Stimulated activated CD4-positive, alpha-beta T cell treated with anti-CD3 and anti-CD28 coated beads, Interleukin-1b, Interleukin-23, amount 100 ng/mL, for 1 hour (primary cell): ENCODE measurements at places on chromosomes 2 and 18.

DNA sequence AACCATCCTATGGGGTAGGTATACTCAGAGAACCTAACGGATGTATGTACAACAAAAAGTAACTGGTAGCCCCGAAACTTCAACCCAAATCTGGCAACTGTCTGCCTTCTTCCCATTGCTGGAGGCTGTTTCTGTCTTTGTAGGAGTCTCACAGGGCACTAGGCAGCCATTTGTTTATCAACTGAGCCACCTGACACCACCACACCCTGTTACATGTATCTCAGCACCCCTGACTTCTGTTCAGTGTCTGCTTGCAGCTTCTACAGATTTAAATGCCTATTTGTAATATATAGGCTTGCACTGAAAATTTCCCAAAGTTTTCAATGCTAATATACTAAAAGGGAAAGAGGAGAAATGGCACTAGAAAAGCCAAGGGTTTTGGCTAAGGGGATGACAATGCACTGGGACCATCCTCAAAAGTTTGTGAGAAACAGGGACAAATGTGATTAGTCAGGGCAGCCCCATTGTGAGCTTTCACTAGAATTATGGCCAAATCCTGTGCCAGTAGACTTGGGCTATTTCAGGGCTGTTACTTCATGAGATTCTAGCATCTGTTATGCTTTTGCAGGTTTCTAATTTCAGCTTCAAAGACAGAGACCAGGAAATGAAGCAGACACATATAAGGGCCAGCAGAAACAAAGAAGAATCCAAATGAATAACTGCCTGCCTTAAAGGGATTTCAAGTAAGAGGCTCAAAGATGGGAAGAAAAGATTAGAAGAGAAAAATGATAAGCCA lies 103.3 kb downstream of the MYO5B start:
- no peak for DNase-seq

GRCh38 chr18:14031053-14031452 lies 101.2 kb downstream of the ZNF519 start:
- DNase-seq, result no peak

DNA sequence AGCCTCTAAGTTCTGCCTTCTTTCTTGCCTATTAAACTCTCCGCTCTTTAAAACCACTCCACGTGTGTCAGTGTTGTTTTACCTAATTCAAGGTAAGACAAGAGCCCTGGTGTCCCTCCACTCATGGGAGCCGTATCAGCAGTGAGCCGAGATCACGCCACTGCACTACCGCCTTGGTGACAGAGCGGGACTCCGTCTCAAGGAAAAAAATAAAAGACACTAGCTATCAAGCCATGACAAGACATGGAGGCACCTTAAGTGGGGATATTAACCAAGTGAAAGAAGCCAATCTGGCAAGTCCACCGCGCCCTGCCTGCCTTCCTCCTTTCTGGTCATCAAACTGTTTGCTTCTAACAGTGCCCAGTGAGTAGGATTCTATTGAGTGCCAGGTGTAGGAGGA lies 40.2 kb upstream of the LBH start:
- no peak for DNase-seq

- DNase-seq, result no peak
Measured at GRCh38 chr2:128154225-128154624, 63.2 kb downstream of the UGGT1 start.

DNA sequence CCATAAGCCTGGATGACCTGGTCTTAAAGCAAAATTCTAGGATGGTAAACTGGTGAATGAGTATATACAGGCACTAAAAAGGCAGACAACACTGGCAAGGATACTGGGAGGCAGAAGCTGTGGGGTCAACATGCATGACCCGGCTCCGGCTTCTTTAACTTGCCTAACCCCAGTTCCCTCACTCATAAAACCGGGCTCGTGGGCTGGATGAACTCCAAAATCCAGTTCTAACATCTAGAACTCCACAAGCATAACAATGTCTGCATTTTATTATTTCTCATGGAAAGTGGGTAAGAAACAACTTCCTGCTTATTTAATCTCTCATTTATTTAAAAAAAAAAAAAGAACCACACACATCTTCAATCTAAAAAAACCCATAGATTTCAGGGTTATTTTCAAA lies 57.3 kb downstream of the FARSB start:
- no peak for DNase-seq

- DNase-seq, result no peak
Measured at GRCh38 chr2:42913280-42913878, 121.0 kb upstream of the HAAO start.

- DNase-seq, result no peak
Measured at GRCh38 chr2:144830543-144830942, 310.6 kb upstream of the ZEB2 start.

DNA sequence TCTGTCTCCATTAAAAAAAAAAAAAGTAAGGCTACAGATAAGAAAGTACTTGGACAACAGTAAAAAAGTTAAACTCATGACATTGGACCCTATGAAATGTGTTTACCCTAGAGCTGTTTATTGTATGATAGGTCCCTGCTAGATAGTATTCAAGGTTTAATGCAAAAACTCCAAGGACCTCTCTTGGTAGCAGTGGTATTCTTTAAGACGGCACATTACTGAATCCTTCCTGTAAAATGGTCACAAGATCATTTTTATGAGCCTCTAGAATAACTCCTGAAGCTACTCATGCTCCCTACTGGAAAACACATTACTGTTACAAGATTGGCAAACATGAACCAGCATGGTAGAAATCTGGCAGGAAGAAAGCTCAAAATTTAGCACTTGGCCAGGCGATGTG lies 38.8 kb downstream of the GALM start:
- no peak for DNase-seq

- DNase-seq, result no peak
Measured at GRCh38 chr2:132923787-132924186, 253.8 kb upstream of the LYPD1 start.

- no peak for DNase-seq
Measured at GRCh38 chr2:19823507-19823906, 78.3 kb downstream of the TTC32 start.

DNA sequence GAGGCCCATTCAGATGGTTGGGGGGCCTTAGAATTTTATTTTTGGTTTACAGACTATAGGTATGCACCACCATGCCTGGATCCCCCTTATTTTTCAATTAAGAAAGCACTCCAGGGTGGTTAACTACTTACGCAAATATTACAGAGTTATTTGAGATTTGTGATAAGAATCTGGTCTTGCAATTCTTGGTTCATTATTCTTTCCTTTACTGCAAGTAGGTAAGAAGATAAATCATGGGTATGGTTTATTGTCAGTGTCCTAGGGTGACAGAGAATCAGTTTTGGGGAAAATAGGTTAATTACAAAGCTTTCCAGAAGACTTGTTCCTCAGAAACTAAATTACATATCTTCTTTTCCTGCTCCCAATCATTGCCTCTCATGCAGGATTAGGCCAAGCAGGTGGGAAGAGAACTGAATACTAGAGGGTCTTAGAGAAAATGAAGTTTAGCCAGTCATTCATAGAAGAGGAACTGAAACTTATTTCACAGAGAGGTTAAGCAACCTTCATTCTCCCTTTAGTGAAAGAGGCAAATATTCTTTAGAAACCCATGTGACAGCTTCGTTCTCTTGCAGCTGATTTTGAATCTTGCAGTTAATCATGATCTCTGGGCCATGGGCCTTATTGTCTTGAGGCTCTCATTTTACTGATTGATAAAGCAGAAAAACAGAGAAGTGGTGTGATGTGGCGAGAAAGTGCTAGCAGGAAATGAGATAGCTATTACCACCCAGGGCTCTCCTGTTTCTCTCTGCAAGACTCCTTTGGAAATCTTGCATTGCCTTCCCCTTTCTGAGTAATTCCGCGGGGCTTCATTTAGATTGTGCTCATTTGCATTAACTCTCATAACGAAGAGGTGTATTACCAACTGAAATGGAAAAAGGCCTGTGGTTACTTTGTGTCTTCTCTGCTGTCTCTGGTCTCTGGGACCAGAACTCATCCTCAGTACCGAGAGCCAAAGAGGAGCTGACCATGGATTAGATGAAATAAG lies 44.8 kb upstream of the ARHGAP25 start:
- DNase-seq, result no peak

- no peak for DNase-seq
Measured at GRCh38 chr2:207137596-207138337, 28.0 kb downstream of the KLF7 start.

DNA sequence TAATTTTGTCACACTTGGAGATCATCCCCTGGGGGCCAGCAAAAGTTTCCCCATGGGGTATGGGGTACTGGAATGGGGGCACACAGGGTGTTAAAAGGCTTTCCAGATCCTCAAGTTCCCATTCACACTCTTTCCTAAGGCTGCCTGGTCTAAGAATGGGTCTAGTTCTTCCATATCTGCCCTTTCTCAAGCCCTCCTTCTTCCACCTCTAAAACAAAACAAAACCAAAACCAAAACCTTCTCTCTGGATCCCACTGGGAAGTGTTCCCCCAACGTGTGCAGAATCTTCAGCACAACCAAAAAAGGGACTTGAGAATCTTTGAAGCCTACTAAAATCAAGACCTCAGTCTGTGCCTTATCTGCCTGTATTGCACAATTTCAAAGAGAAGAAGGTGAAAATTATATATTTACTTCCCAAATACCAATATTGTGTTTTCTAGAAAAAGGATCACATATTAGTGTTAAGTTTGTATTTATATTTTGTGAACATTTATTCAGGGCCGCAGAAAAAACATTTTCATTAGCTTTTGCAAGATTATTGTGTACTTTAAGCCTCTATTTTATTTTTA lies 207.2 kb upstream of the TCF4 start:
- no peak for DNase-seq

DNA sequence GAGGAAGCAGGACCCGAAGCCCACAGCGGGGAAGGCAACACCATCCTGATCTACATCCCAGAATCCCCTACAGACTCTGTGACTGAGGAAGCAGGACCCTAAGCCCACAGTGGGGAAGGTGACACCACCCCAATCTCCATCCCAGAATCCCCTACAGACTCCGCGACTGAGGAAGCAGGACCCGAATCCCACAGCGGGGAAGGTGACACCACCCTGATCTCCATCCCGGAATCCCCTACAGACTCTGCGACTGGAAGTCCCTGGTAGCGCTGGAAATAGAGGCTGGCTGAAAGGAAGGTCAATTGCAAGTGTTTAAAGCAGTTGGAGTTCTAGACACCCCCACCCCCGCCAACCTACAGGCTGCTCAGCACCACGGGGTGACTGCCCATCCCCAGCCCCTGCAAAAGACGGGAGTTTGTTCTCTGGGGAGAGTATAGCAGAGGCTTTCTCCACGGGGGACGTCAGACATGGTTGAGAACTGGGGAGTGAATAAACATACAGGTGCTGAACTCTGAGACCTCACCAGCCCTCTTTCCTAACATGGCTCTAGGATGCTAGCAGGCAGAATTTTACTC lies 21.0 kb downstream of the CIB4 start:
- no peak for DNase-seq

DNA sequence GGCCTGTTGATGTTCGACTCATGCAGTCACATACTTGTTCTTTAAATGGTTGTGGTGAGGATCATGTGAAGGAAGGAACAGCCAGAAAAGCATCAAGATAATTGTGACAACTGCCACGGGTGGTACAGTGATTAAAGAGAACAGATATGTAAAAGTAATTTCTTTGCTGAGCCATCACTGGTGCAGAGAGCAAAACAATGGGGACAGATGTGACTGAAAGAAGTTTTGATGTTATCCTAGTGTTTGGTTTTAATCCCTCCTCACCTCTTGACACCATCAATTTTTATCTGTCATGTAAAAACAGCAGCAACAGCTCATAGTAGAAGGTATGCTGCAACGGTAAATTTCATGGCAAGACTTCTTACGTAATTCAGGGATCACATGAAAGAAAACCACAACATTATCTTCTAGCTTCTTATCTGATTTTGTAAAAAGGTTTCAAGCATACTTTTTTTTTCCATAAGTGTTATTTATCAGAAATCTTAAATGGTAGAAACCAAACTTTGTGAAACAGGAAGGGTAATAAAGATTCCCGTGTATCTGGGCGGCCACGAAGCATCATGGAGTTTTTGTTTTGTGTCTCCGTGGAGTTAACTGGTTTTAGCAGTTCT lies 65.2 kb downstream of the PLCL1 start:
- no peak for DNase-seq

DNA sequence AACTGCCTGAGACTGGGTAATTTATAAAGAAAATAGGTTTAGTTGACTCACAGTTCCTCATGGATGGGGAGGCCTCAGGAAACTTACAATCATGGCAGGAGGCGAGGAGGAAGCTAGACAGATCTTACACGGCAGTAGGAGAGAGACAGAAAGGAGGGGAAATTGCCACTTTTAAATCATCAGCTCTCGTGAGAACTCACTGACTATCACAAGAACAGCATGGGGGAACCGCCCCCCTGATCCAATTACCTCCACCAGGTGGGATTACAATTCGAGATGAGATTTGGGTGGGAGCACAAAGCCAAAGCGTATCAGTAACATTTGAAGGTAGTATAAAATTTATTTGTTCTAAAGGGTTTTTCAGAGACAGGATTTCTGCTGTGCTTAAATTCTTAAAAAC lies 5.4 kb downstream of the GALM start:
- DNase-seq, result no peak

DNA sequence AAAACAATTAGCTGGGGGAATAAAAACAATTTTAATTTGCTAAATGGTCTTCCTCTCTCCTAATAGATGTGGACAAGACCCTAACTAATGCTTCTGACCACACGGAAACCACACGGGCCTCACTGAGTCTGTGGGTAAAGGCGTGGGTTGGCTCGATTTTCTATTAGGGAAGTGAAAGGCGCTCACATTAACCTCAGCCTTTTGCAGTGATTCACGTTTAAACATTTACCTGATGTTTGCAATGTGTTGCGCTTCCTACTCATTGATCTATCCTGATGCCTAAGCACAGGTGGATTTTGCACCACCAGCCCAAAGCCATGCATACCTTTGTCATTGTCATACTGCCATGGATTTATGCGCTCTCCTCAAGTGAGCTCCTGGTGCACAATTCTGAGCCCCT lies 35.6 kb upstream of the NRP2 start:
- no peak for DNase-seq

DNA sequence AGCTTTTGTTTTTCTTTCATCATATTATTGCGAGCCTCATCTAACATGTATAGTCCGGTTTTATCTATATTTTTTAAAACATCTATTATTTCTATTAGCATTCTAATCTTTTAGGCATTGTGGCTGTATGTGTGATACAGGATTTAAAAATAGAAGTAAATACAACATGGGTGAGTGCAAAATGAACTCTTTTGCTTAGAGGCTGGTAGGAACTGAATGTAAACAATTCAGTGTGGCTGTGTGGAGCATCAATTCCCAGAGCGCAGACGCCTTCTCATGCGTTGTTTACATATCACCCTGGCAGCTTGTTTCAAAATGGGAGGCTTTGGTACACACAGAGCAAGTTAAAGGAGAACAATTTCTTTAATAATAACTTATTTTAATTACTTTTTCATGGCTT lies 836 bp downstream of the DTNA start:
- no peak for DNase-seq
